ENCODE measurements at places on chromosomes 3 and 15. TPM values are rescaled to one million over a fixed set of nuclear protein-coding genes. Genes with fewer than 3 reads are reported as not detected.

DNA sequence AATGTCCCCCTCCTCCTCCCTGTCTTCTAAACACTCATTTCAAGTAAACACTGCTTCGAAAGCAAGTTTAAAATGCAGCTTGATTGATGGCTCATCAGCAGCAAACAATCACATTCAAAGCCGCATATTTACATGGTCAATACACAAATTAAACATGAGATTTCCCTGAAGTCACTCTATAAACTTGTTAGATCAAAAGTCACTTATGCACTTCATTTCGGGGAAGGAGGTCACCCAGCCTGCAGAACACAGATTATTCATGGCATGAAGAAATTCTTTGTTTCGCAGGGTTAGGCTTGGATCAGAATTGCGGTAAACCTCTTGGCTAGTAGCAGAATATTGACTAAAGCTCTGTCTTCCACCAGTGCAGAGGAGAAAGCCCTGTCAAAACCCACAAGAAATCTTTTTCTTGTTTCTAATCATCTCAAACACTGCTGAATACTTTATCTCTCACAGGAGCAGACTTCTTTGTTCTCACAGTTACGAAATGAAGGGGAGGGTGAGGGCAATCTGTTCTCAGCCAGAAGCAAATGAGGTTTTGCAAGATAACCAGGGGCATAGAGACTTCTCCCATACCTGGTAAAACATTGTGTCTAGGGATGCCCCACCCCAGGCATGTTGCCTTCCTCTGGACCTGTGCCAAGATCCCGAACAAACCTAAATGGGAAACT, 133.3 kb upstream of the CHL1 start:
- no peak for DNase-seq

DNA sequence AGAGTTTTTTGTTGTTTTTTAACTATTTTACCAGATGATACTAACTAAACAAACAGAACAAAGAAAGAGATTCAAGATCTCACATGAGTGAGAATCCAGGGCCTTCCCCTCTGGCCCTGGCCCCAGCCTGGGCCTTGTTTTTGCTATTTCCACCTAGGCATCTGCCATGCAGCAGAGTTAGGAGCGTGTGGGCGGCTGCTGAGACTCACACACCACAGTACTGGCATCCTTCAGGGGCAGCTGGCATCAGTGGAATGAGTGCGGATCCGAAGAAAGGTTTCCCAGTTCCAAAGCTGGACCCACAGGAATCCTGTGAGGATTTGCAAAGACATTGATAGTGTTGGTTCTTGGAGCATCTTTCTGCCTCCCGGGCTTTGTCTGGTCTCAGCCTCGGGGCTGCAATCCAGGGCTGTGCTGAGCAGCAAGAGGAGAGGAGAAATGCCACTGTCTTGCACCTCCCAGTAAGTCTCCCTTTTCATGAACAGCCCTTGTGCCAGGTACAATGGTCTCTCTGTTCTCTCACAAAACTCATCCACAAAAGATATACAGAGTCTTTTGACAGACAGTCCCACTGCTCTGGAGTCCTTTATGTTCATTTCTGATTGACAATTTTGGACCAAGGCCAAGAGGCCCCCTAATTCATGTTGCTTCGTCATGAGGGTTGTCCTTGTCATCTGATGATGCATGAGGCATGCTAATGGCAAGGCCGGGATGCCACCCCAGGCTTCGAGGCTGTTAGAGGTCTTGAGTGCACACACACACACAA, 46.6 kb downstream of the APH1B start:
- peak; percentile 33 for DNase-seq

DNA sequence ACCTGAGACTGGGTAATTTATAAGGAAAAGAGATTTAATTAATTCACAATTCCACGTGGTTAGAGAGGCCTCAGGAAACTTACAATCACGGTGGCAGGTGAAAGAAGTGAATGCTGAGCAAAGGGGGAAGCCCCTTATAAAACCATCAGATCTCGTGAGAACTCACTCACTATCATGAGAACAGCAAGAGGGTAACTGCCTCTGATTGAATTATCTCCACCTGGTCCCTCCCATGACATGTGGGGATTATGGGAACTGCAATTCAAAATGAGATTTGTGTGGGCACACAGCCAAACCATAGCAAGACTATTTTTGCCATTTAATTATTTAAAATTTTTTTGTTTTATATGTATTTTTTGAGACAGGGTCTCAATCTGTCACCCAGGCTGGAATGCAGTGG, 27.0 kb upstream of the KCTD6 start:
- DNase-seq, result no peak

DNA sequence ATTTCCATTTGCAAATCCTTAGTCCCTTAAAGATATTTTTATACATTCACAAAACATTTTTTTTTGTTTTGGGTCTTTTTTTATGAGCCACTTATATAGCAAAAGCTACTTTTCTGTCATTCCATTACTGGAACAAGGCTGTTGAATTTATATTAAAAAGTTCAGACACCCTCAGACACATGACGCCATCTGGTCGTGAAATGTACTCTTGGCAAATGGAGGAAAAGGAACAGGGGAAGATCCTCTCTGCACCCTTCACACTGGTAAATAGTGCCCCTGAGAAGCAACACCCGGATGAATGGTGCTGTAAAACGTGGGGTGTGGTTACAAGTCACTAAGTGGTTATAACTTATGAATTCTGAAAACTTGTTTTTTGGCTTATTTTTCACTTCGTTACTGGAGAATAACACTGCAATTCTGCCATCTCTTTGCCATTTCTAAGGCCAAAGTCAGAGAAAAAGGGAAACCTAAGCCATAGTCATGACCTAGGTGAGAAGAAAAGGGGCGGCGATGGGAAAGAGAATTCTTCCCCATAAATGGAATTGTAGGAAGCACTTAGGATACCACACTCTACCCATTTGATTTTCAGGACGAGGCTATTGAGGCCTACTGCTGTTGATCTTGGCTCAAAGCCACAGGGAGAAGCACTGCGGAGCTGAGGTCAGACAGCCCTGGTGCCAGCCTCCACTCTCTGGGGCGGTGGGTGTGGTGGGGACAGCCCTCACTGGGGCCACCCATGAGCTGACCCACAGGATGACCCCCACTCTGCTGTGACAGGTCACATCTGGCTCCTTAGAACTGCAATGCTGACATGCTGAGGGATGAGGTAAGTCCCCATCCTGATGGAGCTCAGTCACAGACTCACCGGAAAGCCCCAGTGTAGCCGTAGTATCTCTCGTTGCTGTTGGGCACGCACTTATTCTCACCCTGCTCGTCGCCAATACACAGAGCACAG, 21.9 kb downstream of the LTF start:
- no peak for DNase-seq

- no peak for DNase-seq
These were observed 15.6 kb upstream of the TLE3 start for GRCh38 chr15:70113304-70113700.

DNA sequence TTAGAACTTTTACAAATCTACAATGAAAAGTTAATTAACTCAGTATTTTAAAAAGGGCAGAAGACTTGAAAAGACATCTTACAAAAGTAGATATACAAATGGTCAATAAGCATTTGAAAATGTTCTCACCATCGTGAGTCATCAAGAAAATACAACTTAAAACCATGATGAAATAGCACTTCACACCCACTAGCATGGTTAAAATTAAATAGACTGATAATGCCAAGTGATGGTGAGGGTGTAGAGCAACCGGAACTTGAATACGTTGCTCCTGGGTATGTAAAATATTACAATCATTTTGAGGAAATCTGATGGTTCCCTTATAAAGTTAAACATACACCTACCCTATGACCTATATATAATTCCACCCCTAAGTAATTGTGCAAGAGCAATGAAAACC, 319.8 kb upstream of the UMPS start:
- DNase-seq, result no peak

DNA sequence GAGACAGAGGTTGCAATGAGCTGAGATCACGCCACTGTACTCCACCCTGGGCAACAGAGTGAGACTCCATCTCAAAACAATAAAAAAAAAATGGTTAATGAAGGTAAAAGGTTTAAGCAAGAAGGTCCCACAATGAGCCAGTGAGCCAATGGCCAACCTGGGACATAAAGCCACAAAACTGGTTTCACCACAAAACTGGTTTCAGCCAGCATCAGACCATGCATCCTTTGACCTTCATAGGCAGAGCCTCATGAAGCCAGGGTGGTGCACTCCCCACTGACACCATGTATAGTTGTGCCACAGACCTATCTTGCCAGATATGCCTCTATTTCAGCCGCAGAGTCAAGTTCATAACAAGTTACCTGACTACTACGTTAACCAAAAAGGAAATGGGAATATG, 41.9 kb downstream of the SCAP start:
- DNase-seq, result no peak

- no peak for DNase-seq
These were observed 6.3 kb upstream of the FSIP1 start for GRCh38 chr15:39788800-39789565.

DNA sequence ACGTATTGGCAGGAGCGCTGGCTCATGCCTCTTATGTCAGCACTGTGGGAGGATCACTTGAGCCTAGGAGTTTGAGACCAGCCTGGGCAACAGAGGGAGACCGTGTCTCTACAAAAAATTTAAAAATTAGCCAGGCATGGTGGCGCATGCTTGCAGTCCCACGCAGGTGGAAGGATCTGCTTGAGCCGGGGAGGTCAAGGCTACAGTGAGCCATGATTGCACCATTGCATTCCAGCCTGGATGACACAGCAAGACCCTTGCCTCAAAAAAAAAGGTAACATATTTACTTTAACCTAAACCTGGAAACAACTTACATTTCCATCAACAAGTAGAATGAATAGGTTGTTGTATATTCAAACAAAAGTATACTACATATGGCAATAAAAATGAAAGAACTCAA, 78.1 kb downstream of the HERC2 start:
- no peak for DNase-seq

GRCh38 chr3:51845129-51845528, 16.3 kb upstream of the IQCF2 start:
- DNase-seq, result no peak

- DNase-seq, result no peak
These were observed 18.1 kb upstream of the ATP13A5 start for GRCh38 chr3:193396451-193397244.

DNA sequence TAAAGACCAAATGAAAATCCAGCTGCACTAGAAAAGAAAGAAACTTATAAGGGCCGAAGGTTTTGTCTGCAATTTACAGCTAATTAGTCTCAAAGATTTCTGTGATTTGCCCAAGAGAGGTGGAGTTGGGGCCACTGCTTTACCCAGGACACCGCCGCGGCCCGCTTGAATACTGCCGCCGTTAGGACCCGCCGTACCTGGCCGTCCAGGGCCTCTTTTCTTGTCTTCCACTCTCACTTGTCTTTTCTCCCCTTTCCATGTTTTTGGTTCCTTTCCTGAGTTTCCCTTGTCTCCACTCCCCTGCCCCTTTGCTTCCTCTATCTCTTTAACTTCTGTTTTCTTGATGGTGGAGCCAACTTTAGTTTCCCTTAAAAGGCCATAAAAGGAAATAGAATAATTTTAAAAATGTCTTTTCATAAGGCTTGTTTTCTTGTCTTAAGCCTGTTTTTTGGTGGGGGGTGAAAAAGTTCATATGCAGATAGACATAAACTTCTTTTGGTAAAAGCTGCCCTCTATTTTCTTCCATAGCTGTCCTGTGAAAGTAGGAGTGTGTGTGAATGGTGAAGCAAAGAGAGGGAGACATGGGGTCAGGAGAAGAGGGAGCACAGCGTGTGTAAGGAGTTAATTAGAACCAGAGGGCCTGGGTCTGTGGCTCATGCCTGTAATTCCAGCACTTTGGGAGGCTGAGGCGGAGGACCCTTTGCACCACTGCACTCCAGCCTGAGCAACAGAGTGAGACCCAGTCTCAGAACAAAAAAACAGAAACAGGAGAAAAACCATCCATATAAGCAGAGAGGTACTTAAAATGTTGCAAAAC, 16.0 kb upstream of the CCNL1 start:
- no peak for DNase-seq

GRCh38 chr15:48392356-48392755, 61.1 kb downstream of the DUT start:
- no peak for DNase-seq

DNA sequence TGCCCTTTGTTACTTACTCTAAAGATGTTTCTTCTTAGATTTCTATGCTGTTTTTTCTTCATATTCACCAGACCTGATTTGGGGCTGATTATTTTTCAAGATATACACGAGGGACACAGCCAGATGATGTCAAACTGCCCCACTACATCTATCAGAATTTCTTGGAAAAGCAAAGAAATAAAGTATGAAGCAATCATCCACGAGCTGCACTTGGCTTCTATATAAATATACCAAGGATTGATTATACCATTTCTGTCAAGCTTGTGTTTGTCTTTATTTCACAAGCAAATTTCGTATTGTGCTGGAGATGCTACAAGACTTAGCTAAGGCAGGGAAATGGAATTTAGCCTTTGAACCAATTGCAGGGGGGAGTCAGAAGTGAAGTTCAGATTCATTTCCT, 715.1 kb upstream of the NR2F2 start:
- no peak for DNase-seq

DNA sequence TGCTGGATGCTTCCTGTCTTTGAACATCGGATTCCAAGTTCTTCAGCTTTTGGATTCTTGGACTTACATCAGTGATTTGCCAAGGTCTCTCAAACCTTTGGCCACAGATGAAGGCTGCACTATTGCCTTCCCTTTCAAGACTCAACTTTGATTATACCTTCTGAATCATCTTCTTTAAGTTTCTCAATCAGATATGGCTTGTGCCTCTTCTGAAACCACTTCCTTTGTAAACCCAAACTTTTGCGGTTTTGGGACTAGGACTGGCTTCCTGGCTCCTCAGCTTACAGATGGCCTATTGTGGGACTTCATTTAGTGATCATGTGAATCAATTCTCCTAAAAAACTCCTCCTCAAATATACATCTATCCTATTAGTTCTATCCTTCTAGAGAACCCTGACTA, 47.1 kb upstream of the CADPS start:
- DNase-seq, result no peak

DNA sequence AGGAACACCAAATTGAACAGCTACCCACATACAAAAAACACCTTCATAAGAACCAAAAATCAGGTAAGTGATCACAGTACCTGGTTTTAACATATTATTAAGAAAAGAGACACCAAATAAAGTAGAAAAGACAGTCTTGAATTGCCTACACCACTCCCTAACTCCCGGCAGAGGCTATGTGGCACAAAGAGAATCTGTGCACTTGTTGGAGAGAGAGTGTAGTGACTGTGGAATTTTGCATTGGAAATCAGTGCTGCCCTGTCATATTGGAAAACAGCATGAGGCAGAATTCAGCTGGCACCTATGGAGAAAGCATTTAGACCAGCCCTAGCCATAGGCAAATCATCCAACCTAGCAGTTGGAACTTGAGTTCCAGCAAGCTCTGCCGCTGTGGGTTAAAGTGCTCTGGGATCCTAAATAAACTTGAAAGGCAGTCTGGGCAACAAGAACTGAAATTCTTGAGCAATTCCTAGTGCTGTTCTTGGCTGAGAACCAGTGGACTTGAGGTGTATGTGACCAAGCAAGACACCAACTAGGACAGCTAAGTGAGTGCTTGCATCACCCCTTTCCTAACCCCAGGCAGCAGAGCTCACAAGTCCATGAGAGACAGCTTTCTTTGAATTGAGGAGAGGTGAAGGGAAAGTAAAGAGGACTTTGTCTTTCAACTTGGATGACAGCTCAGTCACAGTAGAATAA, 969.6 kb upstream of the ALCAM start:
- no peak for DNase-seq

Gene CHST13
- total RNA-seq, result not detected

Gene TTBK2
- 4.0 TPM for total RNA-seq

Gene NOX5
- 0.46 TPM for total RNA-seq

Gene DUOXA2
- not detected for total RNA-seq

Gene SPINK8
- not detected for total RNA-seq

Gene GOLGA6D
- not detected for total RNA-seq

All from LHCN-M2 (cell line).